ENCODE measurements at places on chromosomes 13 and 19. TPM values are rescaled to one million over a fixed set of nuclear protein-coding genes. Genes with fewer than 3 reads are reported as not detected.
A peak's percentile ranks its signal among the peaks of the same experiment; 100 is the strongest.

NLRP5 gene
- total RNA-seq: not detected

IGFLR1 gene
- 0.72 TPM for total RNA-seq

KCNN1 gene
- total RNA-seq: under 0.01 TPM

SMIM17 gene
- under 0.01 TPM for total RNA-seq

GPC6 gene
- total RNA-seq: 98.1 TPM

- H3K36me3 ChIP-seq: no peaks in the 10 kb centered on the region
- no peak overlapping the region for H3K27ac ChIP-seq
- H3K27me3 ChIP-seq: no peaks in the 10 kb centered on the region
Measured at GRCh38 chr19:4297901-4298809, 4.0 kb downstream of the TMIGD2 start.

- no peaks in the 10 kb centered on the region for H3K4me1 ChIP-seq
- H3K36me3 ChIP-seq: no peaks in the 10 kb centered on the region
Measured at GRCh38 chr13:25242956-25243355, 44.3 kb downstream of the MTMR6 start.

- H3K27ac ChIP-seq: no peak overlapping the region
- no peak overlapping the region for H3K4me3 ChIP-seq
- H3K36me3 ChIP-seq: peaks cover 14% of the 10 kb centered on the region
- H3K4me1 ChIP-seq: peaks cover 16% of the 10 kb centered on the region
- no peak for DNase-seq
Measured at GRCh38 chr19:873084-873483, 13.6 kb downstream of the CFD start.

DNA sequence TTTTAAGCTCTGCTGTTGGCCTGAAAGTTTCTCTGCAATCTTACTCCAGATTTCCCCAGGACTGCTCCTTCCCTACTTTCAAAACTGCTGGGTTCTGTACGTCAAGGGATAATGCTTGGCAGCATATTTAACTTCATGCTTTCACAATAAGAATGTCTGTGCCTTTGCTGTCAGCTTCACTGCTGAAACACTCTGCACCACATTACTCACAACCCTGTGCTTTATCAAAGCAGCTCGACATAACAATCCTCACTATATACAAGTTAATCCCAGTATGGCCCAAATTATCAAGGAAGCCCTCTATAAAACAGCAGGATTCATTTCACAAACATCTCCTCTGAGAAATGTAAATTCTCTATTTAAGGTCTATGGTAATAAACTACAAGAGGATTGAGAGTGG lies 17.5 kb downstream of the LATS2 start:
- peaks cover 48% of the 10 kb centered on the region for H3K36me3 ChIP-seq
- H3K27ac ChIP-seq: peak overlapping the region; percentile 57
- peak; percentile 95 for DNase-seq
- H3K27me3 ChIP-seq: no peaks in the 10 kb centered on the region

DNA sequence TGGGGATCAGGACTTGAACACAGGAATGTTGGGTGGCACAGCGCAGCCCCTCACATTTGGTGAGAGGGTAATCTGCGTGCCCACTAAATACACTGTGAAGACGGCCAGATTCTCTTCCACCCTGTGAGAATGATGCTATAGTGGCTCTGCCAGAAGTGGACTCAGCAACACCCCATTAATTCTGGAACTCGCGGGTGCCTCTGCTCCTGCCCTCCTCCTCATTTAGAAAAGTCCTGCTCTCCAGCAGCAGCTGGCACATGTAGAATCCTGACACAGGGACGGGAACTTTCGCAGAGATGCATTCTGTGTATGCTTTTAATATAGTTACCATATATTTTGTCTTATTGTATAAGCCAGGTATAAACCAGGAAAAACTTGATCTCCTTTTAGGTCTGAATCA lies 57.3 kb downstream of the EFNB2 start:
- DNase-seq: no peak
- no peaks in the 10 kb centered on the region for H3K4me1 ChIP-seq

- no peak for DNase-seq
- H3K4me3 ChIP-seq: no peak overlapping the region
- no peaks in the 10 kb centered on the region for H3K4me1 ChIP-seq
- no peak overlapping the region for H3K27ac ChIP-seq
- H3K36me3 ChIP-seq: no peaks in the 10 kb centered on the region
Measured at GRCh38 chr13:96903085-96903484, 91.2 kb downstream of the OXGR1 start.

GRCh38 chr19:11278670-11279069 lies 16.3 kb upstream of the DOCK6 start:
- no peak overlapping the region for H3K27ac ChIP-seq
- no peaks in the 10 kb centered on the region for H3K36me3 ChIP-seq
- no peak overlapping the region for H3K4me3 ChIP-seq
- no peaks in the 10 kb centered on the region for H3K4me1 ChIP-seq

DNA sequence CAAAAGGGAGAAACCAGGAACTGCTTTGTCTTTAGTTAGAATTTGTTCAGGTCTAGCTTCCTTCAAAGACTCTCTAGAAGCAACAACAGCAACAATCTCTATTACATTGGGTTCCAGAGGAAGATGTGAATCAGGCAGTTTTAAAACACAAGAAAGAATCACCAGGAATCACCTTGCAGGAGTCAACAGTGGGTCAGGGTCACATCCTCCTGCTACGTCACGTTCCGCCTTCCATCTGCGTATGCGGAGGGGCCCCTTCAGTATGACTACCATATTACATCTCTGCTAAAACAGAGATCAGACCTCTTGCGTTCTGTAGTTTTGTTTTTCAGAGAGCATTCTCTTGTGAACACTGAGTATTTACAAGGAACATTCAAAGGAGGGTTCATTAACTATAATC lies 147.8 kb upstream of the STARD13 start:
- H3K4me1 ChIP-seq: no peaks in the 10 kb centered on the region
- no peak overlapping the region for H3K27ac ChIP-seq
- no peaks in the 10 kb centered on the region for H3K27me3 ChIP-seq
- H3K4me3 ChIP-seq: no peak overlapping the region

- no peaks in the 10 kb centered on the region for H3K27me3 ChIP-seq
- no peak overlapping the region for H3K27ac ChIP-seq
- no peaks in the 10 kb centered on the region for H3K4me1 ChIP-seq
- no peak for DNase-seq
- H3K36me3 ChIP-seq: no peaks in the 10 kb centered on the region
Measured at GRCh38 chr19:46546194-46546896, 50.7 kb upstream of the PNMA8B start.

DNA sequence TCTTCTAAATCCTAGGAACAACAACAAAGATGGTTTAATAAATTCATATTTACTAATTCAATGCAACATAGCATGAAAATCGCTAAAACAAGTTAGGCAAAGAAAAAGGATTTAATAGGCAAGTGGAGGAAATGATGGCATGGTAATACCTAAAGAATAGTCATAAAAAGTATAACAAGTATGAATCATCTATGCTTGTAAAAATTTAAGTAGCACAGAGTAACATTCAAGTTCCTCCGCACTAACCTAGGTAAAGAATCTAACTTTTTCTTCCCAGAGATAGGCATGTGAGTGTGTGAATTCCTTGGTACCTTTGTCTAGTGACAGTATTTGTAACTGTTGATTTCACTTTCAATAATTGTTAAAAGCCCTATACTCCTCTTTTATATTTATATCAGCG lies 42.6 kb downstream of the RCBTB2 start:
- H3K27ac ChIP-seq: no peak overlapping the region
- H3K4me3 ChIP-seq: no peak overlapping the region
- DNase-seq: no peak
- H3K27me3 ChIP-seq: no peaks in the 10 kb centered on the region
- peaks cover 23% of the 10 kb centered on the region for H3K4me1 ChIP-seq
- no peaks in the 10 kb centered on the region for H3K36me3 ChIP-seq

Data from osteoblast (primary cell).